ENCODE measurements at places on chromosomes 5 and 9.

DNA sequence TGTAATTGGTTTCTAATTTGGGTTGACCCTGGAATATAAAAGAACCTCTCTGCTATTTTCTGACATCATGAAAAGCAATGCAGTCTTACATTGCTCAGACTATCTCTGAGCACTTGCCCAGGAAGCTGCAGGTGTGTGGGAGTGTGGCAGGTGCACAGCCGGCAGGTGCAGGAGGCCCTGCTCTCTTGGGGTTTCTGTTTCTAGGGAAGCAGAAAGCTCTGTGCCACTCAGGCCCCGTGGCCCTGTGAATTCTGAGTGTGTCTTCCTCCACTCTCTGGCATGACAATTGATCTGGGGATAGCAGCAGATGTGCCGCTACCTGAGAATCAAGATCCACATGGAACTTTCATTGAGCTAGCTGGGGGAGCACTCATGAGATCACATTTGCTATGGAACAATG is 45.7 kb upstream of the IRX2 start:
- no peak for DNase-seq

GRCh38 chr5:61423487-61424145 is 91.6 kb downstream of the ZSWIM6 start:
- no peak for DNase-seq

- DNase-seq: no peak
These were observed 10.5 kb upstream of the TAL2 start for GRCh38 chr9:105651806-105652205.

GRCh38 chr5:170632985-170633234 is 129.1 kb downstream of the KCNIP1 start:
- DNase-seq: peak; percentile 62

DNA sequence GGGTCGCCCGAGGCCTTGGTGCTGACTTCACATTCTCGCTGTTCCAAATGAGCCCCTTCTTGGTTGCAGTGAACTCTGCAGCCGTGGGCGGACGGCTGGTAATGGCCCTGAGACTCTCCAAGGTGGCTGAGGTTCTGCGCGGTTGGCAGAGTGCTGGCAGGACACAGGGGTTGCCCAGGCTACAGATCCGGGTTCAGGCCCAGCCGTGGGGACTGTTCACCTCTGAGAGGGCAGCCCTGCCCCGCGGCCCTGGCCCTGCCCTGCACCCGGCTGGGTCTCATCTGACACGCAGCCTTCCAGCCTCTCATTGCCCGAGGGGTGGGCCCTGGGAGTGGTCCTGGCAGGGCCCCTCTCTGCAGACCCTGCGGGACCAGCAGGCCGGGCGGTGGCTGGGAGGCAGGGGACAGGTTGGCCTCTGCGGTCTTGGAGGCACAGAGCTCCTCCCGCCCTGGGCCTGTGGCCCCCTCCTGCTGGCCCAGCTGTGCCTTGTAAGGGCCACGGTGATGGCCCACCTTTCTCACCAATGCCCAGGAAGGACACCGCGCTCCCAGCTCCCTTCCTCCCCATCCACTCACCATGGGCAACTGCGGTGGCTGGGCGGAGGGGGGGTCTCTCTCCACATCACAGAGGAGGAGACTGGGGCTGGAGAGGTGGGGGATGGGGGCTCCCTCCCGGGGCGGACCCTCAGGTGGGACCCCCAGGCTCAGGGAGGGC is 51.6 kb downstream of the AHRR start:
- DNase-seq: peak; percentile 46

Measured in Peyer's patch (tissue), 4 donors.